ENCODE measurements at places on chromosomes 13 and 19.

GRCh38 chr19:41324921-41325639 lies 15.1 kb downstream of the CCDC97 start:
- DNase-seq = no peak

DNA sequence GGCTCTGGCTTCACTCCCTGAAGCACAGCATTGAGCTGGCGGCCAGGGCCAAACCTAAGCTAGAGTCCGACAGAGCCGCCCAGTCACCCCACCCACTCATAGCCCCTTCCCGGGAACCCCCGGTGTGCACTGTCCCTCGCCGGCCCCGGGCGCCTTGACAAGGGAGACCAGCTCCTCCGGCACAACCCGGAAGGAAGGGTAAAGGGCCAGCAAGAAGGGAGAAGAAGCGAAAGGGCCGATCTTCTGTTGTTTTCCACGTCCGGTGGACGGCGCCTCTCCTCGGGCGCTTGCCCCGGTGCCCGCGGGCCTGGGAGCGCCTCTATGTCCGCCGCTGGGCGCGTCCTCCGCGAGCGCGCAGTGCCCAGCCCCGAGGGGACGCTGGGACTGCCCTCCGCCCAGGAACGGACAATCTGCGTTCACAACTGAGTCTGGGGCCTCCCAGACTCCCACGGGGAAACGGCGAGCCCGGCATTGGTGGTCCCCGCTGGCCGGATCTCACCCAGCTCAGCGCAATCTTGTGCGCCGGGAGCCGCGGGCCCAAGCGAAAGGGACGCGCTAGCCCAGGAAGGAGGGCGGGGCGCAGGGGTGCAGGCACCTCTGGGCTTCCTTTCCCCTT lies 172.5 kb upstream of the MIR17HG start:
- peak; percentile 87 for DNase-seq

DNA sequence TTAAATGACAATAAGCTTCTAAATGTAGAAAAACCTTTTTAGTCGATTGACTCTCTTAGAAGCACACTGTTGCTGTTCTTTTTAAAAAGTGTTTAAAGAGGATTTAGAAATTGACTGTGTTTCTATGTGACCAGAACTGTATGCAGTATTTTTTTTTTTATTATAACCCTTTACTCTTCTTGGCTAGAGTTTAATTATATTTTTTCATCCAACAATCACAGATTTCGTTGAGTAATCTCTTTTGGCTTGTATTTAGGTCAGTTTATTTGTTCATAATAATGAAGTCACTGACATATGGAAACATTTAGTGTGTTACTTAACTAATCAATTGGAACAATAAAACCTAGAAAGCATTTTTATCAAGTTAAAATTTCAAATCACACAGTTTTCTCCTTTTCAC lies 19.9 kb downstream of the CSNK1A1L start:
- DNase-seq = no peak

DNA sequence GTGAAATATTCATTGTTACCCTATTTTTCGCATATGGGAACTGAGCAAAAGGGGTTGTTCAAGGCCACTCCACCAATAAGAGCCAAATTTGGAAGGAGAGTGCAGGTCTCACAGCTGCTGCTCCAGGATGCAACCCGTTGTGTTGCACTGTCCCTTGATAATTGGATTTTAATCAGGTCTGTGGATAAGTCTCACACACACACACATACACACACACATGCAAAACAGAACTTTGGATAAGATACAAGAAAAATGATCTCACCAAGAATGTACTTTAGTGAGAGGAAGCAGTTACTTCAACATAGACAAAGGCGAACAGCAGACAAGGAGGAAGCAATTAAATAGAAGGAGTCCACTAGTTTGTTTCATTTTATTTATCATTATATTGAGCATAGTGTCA lies 127.3 kb upstream of the EDNRB start:
- no peak for DNase-seq

GRCh38 chr19:41235480-41235879 lies 16.5 kb downstream of the AXL start:
- DNase-seq = no peak
